Femur (tissue), 1 donor: ENCODE measurements at places on chromosomes 16 and 17.

- peak; percentile 87 for DNase-seq
Measured at GRCh38 chr17:81402530-81402941, 7.3 kb downstream of the BAHCC1 start.

GRCh38 chr17:45248132-45248957, 13.5 kb downstream of the SPATA32 start:
- no peak for DNase-seq

GRCh38 chr17:7880076-7880868, 8.3 kb upstream of the CHD3 start:
- DNase-seq: no peak

- no peak for DNase-seq
Measured at GRCh38 chr17:39486242-39486641, 25.0 kb downstream of the CDK12 start.

GRCh38 chr17:10172241-10172741, 26.1 kb downstream of the GAS7 start:
- DNase-seq: no peak

- no peak for DNase-seq
Measured at GRCh38 chr16:11151885-11152629, 103.9 kb downstream of the SOCS1 start.

DNA sequence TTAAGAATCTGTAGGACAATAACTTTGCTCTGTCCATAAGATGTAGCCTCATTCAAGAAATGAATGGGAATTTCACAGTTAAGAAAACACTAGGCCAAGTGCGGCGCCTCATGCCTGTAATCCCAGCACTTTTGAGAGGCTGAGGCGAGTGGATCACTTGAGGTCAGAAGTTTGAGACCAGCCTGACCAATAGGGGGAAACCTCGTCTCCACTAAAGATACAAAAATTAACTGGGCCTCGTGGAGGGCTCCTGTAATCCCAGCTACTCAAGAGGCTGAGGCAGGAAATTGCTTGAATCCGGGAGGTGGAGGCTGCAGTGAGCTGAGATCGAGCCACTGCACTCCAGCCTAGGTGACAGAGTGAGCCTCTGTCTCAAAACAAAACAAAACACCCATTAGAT, 19.9 kb upstream of the RSL1D1 start:
- DNase-seq: no peak

DNA sequence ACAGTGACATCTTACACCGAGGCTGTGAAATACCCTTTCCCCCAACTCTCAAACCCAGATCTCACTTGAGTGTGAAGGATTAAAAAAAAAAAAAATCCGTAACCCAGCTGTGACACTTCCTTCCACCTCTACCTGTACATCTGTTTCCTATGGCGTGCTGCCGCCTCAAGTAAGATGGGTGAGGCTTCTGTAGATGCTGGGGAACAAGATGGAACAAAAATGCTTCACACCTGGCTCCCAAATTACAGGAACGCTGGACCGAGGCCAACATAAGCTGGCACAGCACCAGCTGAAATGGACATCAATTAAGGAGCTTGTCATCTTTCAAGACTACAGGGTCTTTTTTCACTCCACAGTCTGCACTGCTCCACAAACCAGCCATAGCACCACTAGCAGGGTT, 95.9 kb downstream of the HIC1 start:
- DNase-seq: no peak

GRCh38 chr16:23999663-24000062, 163.9 kb downstream of the PRKCB start:
- DNase-seq: no peak

- DNase-seq: no peak
Measured at GRCh38 chr16:57409065-57409464, 4.5 kb downstream of the CCL17 start.

GRCh38 chr16:84582958-84583516, 34.8 kb downstream of the COTL1 start:
- DNase-seq: no peak

DNA sequence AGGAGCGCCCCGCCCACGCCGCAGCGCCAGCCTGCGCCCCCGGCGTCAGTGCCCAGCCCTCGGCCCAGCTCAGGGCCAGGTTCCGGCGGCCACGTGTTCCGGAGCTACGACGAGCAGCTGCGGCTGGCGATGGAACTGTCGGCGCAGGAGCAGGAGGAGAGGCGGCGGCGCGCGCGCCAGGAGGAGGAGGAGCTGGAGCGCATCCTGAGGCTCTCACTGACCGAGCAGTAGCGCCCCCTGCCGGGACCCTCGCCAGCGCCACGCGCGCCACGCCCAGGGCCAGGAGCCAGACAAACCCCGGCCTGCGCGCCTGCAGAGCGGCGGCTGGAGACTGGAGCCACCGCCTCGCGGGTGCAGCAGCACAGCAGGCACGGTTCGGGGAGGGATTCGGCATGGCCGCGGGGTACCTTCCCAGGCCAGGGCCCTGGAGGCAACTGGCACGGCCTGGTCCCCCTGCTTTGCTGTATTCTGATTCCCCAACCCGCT, 9.3 kb downstream of the CORO6 start:
- peak; percentile 96 for DNase-seq

GRCh38 chr17:43599835-43600234, 53.7 kb upstream of the ETV4 start:
- DNase-seq: no peak

- DNase-seq: no peak
Measured at GRCh38 chr16:694863-695354, 4.7 kb upstream of the WDR24 start.

DNA sequence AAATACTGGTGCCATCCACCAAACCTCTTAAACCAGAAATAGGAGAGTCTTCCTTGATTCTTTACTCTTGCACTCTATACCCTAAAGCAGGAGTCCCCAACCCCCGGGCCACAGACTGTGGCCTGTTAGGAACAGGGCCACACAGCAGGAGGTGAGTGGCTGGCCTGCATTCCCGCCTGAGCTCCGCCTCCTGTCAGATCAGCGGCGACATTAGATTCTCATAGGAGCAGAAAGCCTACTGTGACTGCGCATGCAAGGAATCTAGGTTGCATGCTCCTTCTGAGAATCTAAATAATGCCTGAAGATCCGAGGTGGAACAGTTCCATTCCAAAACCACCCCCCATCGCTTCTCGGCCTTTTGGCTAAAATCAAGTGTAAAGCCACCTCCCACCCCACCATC, 30.3 kb upstream of the SRCIN1 start:
- no peak for DNase-seq

DNA sequence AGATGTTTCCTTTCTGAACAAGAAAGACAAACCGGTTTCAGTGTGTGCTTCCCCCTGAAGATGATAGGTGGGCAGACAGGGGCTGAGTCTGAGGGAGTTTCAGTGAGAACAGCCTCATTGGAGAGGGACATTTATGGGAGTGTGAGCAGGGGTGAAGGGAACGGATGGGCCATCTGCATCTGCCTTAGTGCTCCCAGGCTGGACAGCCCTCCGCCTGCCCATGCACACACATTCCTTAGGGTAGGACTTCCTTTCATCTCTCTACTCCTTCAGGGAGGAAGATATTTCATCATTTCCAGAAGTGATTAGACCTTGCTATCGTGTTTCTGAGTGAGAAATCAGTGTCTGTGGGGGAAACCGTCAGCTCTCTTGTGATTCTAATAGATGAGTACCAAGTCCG, 3.8 kb downstream of the SHISA6 start:
- no peak for DNase-seq

- no peak for DNase-seq
Measured at GRCh38 chr16:19691161-19691711, 26.8 kb downstream of the KNOP1 start.

DNA sequence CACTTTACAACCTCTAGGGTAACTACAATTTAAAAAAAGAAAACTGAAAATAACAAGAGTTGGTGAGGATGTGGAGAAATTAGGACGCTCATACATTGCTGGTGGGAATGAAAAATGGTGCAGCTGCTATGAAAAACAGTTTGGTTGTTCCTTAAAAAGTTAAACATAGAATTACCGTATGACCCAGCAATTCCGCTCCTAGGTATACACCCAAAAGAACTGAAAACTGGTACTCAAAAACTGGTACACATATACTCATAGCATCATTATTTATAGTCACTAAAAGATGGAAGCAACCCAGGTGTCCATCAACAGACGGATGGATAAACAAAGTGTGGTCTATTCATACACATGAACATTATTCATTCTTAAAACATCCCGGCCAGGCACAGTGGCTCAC, 42.9 kb upstream of the DNAH17 start:
- no peak for DNase-seq

- DNase-seq: no peak
Measured at GRCh38 chr17:60496041-60496440, 30.0 kb downstream of the APPBP2 start.

DNA sequence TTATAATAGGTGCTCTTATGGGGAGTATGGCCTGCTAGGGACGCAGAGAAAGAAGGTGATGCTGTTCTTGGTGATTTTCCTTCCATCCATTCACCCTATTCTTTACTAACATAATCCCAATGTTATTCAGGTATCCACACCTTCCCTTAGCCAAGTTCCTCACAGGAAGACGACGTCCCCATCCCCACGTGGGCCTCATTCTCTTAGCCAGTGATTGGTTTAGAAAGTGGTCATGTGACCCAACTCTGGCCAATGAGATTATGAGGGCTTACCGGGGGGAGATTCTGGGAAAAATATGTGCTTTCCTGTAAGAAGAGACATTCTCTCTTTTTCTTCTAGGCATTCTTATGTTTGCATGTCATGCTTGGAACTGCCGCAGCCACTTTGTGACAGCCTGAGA, 474.7 kb downstream of the HAPSTR1 start:
- DNase-seq: no peak

DNA sequence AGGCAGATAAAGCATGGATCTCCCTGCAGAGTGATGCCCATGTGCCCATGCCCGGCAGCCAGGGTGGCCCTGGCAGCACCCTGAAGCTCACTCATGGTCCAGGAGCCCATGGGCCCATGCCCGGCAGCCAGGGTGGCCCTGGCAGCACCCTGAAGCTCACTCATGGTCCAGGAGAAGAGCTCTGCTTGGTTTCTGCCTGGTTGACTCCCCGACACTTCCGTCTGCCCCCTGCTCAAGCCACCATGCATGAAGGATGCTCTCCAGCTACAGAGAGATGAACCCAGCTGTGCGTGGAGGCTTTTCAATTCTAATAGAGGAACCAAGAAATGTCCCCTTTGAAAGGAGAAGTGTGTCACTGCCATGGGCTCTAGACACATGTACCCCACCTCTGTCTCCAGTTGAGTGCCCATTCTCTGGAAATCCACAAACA, 8.7 kb downstream of the CCL17 start:
- no peak for DNase-seq

DNA sequence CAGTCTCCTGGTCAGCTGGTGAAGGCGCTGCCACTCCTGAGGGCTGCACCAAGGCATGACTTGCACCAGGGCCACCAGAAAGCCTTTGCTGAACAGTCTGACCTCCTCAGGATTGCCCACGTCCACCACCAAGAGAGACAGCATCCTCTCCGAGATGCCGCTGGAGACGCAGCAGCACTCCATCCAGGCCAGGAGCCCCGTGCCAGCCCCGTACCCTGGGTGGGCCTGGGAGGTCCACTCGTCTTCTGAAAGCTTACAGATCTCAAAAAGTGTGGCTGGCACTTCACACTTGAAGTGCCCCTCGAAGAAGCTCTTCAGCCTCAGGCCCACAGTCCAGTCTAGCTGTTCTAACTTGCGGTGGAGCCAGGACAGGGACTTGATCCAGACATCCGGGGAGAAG, 6.7 kb downstream of the GEMIN4 start:
- no peak for DNase-seq

GRCh38 chr17:31582151-31582907, 190.9 kb downstream of the RAB11FIP4 start:
- peak; percentile 75 for DNase-seq

DNA sequence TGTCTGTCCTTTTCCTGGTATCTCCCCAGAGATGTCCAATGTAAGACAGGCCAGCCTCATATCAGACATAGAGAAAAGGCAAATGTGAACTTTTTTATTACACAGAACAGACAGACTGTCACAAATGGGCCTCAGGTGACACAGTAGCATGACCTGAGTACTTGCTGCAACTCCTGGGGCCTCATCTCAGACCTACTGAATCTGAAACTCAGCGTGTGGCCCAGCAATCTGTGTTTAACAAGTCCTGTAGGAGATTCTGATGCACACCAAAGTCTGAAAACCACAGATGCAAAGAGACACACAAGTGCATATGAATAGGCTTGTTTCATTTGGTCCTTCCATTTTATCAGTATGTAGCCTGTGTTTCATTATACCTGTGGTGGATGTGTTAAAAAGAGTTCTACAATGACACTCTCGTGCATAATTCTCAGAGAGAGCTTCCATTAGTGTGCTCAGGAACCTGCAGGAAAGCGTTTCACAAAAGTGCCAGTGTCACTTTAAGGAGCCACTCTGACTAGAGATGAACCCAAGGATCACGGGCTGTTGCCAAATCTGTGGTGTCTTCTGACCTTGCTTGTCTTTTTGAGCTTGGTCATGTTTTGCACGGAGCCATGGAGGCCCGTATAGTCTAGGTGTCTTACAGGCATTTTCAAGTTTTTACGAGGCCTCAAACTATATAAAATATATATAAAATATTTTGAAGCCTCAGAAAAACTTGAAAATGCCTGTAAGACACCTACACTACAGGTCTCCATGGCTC, 33.8 kb upstream of the NF1 start:
- DNase-seq: no peak

GRCh38 chr16:76535-77272, 1.3 kb upstream of the MPG start:
- DNase-seq: peak; percentile 89

DNA sequence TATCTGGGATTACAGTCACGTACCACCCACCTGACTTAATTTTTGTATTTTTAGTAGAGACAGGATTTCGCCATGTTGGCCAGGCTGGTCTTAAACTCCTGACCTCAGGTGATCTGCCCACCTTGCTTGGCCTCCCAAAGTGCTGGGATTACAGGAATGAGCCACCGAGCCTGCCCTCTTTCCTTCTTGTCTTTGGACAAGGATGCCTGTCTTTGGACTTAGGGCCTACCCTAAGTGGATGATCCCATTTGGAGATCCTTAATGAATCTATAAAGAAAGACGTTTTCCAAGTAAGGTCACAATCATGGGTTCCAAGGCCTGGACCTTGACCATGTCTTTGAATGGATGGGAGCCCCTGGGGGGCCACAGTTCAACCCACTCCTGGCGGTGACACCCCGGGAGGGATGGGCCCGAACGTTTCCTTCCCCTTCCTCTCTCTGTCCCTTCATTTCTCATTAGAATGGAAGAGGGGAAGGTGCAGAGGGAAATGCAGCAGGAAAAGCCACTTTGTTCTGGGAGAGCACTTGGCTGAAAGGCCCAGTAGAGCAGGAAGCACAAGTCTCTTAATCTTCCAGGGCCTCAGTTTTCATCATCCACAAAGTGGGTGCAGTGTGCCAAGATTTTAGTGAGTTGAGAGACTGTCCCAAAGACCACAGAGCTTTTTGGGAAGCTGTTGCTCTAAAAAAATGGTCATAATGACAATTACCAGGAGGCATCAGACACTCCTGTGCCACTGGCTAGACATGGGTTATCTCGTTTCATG, 353.3 kb downstream of the SEC14L1 start:
- DNase-seq: no peak
